Fibroblast of lung (primary cell): ENCODE measurements at places on chromosomes 1 and 21.

DNA sequence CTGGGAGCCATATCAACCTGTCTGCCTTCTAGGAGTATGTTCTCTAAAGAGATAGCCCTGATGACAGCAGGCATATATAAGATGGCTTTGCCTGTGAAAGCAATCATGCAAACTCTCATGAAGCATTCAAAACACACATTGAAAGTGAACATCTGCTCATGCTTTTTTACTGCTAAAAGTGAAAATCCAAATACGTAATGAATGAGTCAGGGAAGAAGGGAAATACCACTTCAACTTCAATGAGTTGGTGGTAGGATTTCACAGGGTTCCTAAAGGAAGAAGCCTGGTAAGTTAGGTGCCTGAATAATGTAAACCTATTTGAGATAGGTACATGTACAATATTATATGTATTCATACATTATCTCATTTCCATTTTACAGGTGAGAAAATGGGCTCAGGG is 50.5 kb upstream of the SLFNL1 start:
- DNase-seq = peak; percentile 64

DNA sequence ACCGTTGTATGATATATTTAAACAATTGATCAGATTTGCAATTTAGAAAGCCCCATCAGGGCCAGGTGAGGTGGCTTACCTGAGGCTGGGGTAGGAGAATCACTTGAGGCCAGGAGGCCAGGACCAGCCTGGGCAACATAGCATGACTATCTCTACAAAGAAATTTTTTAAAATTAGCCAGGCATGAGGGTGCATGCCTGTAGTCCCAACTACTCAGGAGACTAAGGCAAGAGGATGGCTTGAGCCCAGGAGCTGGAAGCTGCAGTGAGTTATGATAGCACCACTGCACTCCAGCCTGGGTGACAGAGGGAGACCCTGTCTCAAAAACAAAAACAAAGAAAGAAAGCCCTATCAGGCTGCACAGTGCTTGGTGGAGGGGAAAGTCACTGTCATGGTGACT is 159.9 kb upstream of the RAB4A start:
- no peak for DNase-seq

- DNase-seq = no peak
Observed at GRCh38 chr1:219269171-219269570, 95.5 kb downstream of the LYPLAL1 start.

- DNase-seq = peak; percentile 23
Observed at GRCh38 chr1:20551945-20552727, at the start of gene FAM43B. Gene FAM43B, plus strand, starts transcription at chr1:20552573. Its CDS starts 401 bp downstream, at chr1:20552974.

DNA sequence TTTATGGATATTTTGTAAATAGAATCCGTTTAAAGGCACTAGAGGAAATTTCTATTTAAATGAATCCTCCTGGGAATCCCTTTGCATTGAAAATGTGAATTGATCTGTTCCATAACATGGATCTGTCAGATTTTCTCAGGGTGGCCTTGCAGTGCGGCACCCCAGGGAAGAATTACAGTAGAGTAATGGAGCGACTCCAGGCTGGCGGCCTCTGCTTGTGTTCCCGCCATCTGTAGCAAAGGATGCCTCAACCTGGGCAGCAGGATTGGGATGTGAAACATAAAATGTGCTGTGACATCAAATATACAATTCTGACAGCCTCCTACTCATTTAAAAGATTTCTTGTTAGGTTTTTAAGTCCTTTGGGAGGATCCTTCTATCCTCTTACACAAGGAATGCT is 115.9 kb downstream of the RHOU start:
- no peak for DNase-seq

DNA sequence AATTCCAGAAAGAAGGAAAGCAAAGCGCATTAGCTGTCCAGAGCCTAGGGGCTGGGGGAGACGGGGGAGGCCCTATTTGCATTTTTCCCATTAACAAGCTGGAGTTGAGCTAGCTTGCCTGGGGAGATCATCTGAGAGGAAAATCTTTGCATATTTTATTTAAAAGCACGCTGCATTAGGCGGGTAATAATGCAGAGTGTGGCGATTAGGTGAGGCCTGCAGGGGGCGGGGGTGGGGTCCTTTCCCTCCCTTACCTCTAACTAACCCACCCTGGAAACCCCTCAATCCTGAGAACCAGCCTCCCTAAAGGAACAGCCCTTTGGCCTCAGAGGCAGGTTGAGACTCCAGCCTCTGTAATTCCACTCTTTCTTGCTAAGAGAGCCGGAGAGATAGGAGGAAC is 16.2 kb downstream of the C1orf216 start:
- DNase-seq = no peak

- DNase-seq = no peak
Observed at GRCh38 chr1:183585038-183585437, 5.2 kb downstream of the NCF2 start.

DNA sequence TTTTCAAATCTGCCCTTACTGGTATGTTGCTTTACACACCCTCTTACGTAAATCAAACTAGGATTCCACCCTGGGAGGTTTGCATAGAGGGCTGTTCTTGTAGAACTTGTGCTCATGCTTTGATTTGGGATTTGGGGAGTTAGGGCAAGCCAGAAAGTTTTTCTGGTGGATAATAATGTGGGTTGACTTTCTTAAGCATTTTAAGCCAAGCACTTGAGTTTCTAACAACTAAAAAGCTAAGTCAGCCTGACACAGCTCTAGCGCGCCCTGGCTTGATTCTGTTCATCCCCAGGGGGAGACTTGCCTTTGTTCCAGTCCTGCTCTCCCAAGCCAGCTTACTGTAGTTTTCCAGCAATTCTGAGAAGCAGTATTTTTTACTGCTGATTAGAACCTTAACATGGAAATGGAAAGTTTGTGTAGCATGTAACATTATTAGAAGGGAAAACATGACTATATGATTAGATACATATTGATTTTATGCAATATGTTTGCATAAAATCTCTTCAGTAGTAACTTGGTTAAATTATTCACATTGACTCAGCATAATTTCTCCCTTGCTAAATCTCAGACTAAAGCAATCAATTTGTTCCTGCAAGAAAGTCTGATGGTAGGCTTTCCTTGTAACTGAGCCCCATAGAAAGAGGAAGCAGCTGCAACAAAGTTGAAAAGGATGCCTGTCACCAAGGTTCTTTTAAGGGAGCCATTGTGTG is 11.0 kb upstream of the PGD start:
- peak; percentile 72 for DNase-seq

GRCh38 chr21:42431196-42431595 is 27.5 kb downstream of the UBASH3A start:
- DNase-seq = no peak

DNA sequence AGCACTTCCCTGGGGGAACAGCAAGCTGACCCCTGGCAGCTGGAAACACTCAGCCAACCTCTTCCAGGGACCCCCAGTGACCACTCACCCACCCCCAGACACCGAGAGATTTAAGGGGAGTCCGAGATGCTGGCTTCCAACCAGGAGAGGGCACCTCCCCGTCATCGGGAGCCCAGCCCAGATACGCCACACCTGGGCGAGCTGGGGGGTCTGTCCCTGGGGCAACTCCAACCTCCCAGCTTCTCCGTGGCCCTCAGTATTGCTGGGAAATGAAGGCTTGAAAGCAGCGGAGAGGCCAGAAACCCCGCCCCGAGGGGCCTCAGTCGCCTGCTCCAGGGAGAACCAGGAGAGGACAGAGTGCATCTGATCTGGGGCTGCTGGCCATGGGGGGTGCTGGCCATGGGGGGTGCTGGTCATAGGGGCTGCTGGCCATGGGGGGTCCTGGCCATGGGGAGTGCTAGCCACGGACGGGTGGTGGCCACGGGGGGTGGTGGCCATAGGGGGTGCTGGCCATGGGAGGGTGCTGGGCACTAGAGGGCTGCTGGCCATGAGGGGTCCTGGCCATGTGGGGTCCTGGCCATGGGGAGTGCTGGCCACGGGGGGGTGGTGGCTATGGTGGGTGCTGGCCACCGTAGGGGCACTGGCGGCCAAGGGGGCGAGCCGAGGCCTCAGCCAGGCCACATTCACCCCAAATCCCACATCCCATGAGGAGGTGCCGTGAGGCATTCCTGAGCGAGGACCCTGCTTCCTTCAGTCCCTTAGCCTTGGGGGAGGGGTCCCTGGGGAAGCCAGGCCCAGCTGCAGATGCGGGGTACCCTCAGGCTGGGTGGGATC is 61.5 kb upstream of the TTC34 start:
- DNase-seq = no peak

DNA sequence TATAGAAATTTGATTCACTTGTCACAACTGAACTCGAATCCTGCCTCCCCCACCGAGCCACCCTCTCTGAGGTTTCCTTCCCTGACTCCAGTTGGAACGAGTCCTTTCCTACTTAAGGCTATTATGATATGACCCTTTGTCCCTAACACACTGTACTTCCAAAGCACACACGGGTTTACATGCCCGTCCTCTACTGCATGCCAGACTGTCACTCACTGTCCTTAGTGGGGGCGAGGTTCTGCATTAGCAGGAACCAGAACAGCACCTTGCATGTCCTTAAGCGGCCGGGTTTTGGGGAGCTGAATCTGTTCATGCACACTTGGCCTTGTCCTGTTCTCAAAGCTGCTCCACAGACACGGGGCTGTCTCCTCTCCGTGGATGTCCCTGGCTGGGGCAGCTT is 164.6 kb upstream of the KCNJ6 start:
- no peak for DNase-seq

- no peak for DNase-seq
Observed at GRCh38 chr1:30788580-30789387, 31.2 kb upstream of the LAPTM5 start.

- DNase-seq = no peak
Observed at GRCh38 chr1:211566431-211567025, 12.4 kb downstream of the SLC30A1 start.

DNA sequence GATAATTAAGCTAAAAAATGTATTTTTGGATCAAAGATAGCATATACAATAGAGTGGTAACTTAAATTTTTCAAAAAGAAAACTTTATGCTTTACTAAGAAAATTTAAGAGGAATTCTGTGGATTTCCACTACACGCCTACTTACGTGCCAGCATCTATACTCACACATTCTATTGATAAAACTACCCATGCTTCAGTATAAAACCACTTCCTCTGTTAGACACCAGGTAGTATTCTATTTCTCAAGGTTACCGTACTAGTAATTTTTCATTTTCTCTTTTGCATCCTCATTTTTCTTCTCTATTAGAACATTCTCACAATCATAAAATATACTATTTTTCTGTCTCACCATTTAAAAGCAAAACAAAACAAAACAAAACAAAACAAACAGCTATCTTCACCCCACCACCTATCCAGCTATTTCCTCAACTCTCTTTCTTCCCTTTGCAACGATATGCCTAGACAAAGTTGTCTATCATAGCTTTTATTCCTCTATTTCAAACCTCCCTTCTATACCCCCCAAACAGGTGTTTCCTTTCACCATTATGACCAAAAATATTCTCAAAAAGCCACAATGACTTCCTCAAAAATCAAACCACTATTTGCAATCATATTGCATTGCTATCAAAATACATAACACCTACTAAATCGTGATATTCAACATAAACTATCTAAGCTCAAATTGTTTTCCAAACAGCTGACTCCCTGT is 1652.0 kb downstream of the MRPL39 start:
- DNase-seq = no peak

GRCh38 chr1:41862384-41863221 is 56.1 kb downstream of the HIVEP3 start:
- DNase-seq = peak; percentile 99

DNA sequence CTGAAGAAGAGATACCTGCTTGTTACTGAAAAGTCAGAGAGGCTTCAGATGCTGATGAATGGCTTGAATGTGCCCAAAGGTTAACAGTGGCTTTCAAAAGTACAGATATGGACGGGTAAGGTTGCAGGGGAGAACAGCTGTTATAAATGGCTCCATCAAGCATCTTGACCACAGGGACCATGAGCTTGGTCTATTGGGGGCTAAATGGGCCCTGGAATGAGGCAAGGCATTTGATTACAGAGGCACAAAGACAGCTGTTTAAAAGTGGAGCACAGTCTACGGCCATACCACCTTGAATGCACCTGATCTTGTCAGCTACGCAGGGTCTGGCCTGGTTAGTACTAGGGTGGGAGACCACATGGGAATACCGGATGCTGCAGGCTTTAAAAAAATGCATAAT is 48.3 kb downstream of the C1orf198 start:
- DNase-seq = no peak

GRCh38 chr1:170932236-170932635 is 3.1 kb upstream of the MROH9 start:
- DNase-seq = no peak

DNA sequence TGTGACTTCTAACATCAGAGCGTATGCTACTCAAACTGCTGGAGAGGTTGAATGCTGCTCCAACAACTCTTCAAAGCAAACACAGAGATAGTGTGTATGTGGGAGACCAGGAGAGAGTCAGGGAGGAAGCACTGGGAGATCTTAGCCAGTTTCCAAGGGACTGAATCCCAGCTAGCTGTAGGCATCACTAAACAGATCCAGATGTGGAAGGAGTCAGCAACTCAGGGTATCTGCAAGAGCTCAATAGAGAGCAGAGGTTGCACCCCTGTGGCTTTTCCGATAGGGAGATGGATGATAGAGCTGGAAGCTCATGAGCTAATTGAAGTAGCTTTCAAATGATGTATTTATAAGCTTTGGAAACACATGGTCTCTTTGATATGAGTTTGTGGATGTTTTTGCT is 168.9 kb upstream of the HOOK1 start:
- peak; percentile 78 for DNase-seq

DNA sequence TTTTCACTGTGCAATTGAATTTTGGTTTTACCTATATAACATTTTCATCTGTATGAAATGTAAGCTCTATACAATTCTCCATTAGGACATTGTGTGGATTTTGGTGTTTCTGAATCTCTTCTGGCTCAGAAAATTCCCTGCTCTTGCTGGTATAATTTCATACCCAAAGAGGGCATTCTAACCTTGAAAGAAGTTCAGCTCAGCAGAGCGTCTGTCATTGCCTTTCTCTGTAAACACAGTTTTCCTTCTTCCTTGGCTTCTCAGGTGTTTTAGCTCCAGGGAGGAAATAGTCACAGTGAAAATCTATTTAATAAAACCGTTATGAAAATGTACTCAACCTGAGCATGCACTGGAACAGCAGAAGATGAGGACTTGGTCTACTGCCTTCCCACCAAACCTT is 16.0 kb downstream of the DISC1 start:
- DNase-seq = no peak

DNA sequence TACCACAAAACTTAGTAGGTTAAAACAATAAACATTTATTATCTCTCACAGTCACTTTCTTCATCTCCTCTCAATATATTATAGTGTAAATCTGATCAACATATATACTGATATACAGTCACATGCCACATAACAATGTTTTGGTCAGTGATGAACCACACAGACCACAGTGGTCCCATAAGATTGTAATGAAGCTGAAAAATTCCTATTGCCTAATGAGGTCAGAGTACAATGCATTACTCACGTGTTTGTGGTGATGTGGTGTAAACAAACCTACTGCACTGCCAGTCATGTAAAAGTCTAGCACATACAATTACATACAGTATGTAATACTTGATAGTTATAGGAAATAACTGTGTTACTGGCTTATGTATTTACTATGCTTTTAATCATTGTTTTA is 30.1 kb downstream of the OLFML3 start:
- peak; percentile 61 for DNase-seq

GRCh38 chr1:56958526-56958925 is 7.3 kb downstream of the C8B start:
- DNase-seq = peak; percentile 10

- DNase-seq = no peak
Observed at GRCh38 chr21:34204481-34205439, 131.4 kb downstream of the MRPS6 start.

- DNase-seq = no peak
Observed at GRCh38 chr1:125064481-125064880, 3879.7 kb downstream of the SRGAP2C start.
